Thoracic aorta (tissue), 2 donors: ENCODE measurements at places on chromosomes 16 and 17. TPM values are rescaled to one million over a fixed set of nuclear protein-coding genes. Genes with fewer than 3 reads are reported as not detected.

DNA sequence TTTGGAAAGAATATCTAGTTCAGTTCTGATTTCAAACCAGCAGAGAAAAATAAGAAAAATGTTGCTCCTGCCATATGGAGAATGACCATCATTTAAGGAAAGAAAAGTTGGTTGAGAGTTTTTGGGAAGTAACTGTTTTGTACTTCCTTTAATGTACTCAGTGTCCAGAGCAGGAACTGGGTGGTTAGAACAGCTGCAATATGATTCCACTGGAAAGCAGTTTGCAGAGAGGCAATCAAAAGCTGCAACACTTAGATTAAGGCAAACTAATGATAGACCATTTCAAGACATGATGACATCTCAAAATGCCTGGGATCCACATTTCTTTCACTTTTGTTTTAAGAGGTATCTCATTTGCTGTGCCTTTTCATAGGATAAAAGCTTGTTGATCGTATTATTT lies 313.3 kb upstream of the HSBP1 start:
- no peaks in the 10 kb centered on the region for H3K36me3 ChIP-seq
- no peak overlapping the region for H3K4me3 ChIP-seq

DNA sequence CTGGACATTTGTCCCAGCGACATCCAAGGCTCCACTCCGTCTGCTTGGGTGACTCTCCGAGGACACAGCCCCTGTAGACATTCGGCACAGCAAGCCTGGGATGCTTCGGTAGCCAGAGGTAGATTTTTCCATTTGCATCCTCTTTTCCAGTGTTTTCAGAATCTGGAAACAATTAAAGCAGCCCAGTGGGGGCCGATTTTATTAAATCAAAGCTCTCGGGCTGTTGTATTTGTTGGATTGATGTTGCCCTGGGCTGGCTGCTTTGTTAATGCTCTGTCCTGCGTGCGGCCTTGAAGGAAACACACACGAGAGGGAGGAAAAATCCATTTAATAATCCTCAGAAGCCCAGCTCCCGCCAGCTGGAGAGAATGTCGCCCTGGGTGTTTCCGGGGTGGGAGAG lies 158.1 kb upstream of the CIBAR2 start:
- no peaks in the 10 kb centered on the region for H3K36me3 ChIP-seq
- H3K27me3 ChIP-seq: no peaks in the 10 kb centered on the region
- H3K4me3 ChIP-seq: no peak overlapping the region
- no peaks in the 10 kb centered on the region for H3K4me1 ChIP-seq
- H3K27ac ChIP-seq: no peak overlapping the region

CALB2 gene
- 0.81 TPM for total RNA-seq

- H3K36me3 ChIP-seq: no peaks in the 10 kb centered on the region
- no peaks in the 10 kb centered on the region for H3K27me3 ChIP-seq
- no peaks in the 10 kb centered on the region for H3K4me1 ChIP-seq
- no peak overlapping the region for H3K4me3 ChIP-seq
- H3K27ac ChIP-seq: no peak overlapping the region
- DNase-seq: no peak
Observed at GRCh38 chr16:86459266-86459665, 51.1 kb upstream of the FOXF1 start.

ARHGDIG gene
- total RNA-seq: not detected

GRCh38 chr16:969508-970385 lies 1.0 kb downstream of the LMF1 start:
- peaks cover 3% of the 10 kb centered on the region for H3K36me3 ChIP-seq
- peaks cover 11% of the 10 kb centered on the region for H3K4me1 ChIP-seq
- H3K4me3 ChIP-seq: peak overlapping the region; percentile 86
- DNase-seq: no peak

GRCh38 chr16:55324285-55325079 lies 479 bp downstream of the IRX6 start:
- peak overlapping the region; percentile 25 for H3K4me3 ChIP-seq
- no peaks in the 10 kb centered on the region for H3K27me3 ChIP-seq
- no peak overlapping the region for H3K27ac ChIP-seq

GRCh38 chr17:7389924-7390910 lies 4.1 kb downstream of the PLSCR3 start:
- peaks cover 6% of the 10 kb centered on the region for H3K4me1 ChIP-seq
- no peaks in the 10 kb centered on the region for H3K27me3 ChIP-seq
- no peak for DNase-seq
- peaks cover 16% of the 10 kb centered on the region for H3K36me3 ChIP-seq
- H3K27ac ChIP-seq: no peak overlapping the region

ACSM5 gene
- total RNA-seq: 11.0 TPM

TBC1D28 gene
- not detected for total RNA-seq

GRCh38 chr16:3774819-3775218 lies 57.5 kb upstream of the TRAP1 start:
- no peak overlapping the region for H3K27ac ChIP-seq
- H3K36me3 ChIP-seq: peaks cover 55% of the 10 kb centered on the region
- H3K27me3 ChIP-seq: no peaks in the 10 kb centered on the region
- peaks cover 41% of the 10 kb centered on the region for H3K4me1 ChIP-seq
- no peak for DNase-seq
- no peak overlapping the region for H3K4me3 ChIP-seq

GRCh38 chr16:27317320-27317719 lies 3.5 kb downstream of the IL4R start:
- DNase-seq: no peak
- peak overlapping the region; percentile 37 for H3K27ac ChIP-seq
- H3K4me1 ChIP-seq: peaks cover 15% of the 10 kb centered on the region
- H3K4me3 ChIP-seq: no peak overlapping the region
- H3K27me3 ChIP-seq: no peaks in the 10 kb centered on the region

DNA sequence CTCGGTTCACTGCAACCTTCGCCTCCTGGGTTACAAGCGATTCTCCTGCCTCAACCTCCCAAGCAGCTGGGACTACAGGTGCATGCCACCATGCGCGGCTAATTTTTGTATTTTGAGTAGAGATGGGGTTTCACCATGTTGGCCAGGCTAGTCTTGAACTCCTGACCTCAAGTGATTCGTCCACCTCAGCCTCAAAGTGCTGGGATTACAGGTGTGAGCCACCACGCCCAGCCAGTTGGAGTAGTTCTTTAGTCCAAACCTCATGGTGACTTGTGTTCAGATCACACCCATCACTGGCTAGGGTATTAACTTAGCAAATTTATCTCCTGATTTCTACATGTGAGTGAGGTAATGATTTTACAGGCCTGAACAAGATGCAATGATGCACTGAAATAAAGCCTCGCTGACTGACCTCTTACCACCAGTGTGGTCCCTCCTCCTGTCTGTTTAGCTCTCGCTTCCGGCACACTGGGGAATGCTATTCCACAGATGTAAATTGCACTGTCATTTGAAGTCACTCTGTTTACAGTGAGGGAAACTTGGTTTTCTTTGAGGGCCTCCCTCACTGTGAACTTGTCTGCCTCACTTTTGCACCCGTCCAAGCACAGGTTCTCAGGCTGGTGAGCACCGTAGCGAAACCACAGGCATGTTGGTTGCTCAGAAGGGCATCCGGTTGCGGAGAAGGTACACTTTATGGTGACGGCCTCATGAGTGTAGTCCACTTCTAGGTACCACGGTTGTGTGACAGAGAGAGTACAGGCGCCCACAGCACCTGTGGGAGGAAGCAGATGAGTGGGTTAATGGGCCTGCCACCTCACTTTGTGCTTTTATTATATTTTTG lies 5.5 kb downstream of the IGSF6 start:
- DNase-seq: no peak
- no peak overlapping the region for H3K27ac ChIP-seq

GRCh38 chr16:86026916-86027315 lies 128.0 kb downstream of the IRF8 start:
- no peaks in the 10 kb centered on the region for H3K27me3 ChIP-seq
- H3K36me3 ChIP-seq: no peaks in the 10 kb centered on the region
- no peak overlapping the region for H3K27ac ChIP-seq
- no peak for DNase-seq
- no peaks in the 10 kb centered on the region for H3K4me1 ChIP-seq

- H3K4me1 ChIP-seq: no peaks in the 10 kb centered on the region
- no peaks in the 10 kb centered on the region for H3K27me3 ChIP-seq
- no peaks in the 10 kb centered on the region for H3K36me3 ChIP-seq
- no peak for DNase-seq
Observed at GRCh38 chr16:27638833-27639560, 89.1 kb downstream of the KATNIP start.

DNA sequence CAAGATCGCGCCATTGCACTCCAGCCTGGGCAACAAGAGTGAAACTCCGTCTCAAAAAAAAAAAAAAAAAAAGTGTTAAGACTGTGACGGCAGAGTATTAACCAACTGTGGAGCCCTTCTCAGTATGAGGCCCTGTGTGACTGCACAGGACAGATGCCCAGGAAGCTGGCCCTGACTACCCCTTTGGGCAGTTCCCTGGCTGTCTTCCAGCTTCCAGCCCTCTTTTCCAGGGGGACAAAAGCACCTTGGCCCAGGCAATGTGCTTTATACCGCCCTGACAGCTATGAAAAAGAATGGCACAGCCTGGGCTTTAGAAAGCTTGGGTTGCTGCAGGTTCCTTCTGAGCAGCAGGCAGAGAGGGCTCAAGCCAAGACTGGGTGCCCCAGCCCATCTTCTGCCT lies 61.2 kb downstream of the AKAP1 start:
- H3K4me1 ChIP-seq: no peaks in the 10 kb centered on the region
- H3K27me3 ChIP-seq: no peaks in the 10 kb centered on the region
- no peaks in the 10 kb centered on the region for H3K36me3 ChIP-seq
- no peak for DNase-seq
- H3K4me3 ChIP-seq: no peak overlapping the region
- no peak overlapping the region for H3K27ac ChIP-seq

GPR179 gene
- total RNA-seq: not detected

GRCh38 chr16:3094289-3095027 lies 4.6 kb downstream of the ZSCAN10 start:
- H3K27me3 ChIP-seq: no peaks in the 10 kb centered on the region
- DNase-seq: no peak
- H3K36me3 ChIP-seq: no peaks in the 10 kb centered on the region
- no peak overlapping the region for H3K4me3 ChIP-seq
- no peak overlapping the region for H3K27ac ChIP-seq

GRCh38 chr16:75004460-75004859 lies 5.6 kb downstream of the ZNRF1 start:
- H3K27me3 ChIP-seq: no peaks in the 10 kb centered on the region
- no peak overlapping the region for H3K27ac ChIP-seq
- no peak for DNase-seq
- H3K4me1 ChIP-seq: peaks cover 21% of the 10 kb centered on the region
- H3K36me3 ChIP-seq: no peaks in the 10 kb centered on the region

GRCh38 chr17:7216242-7217112 lies 3.2 kb downstream of the DLG4 start:
- H3K27me3 ChIP-seq: no peaks in the 10 kb centered on the region
- no peak for DNase-seq
- H3K36me3 ChIP-seq: no peaks in the 10 kb centered on the region

ERN2 gene
- total RNA-seq: not detected

KRTAP3-1 gene
- not detected for total RNA-seq

SLC26A11 gene
- 69.2 TPM for total RNA-seq

RUSF1 gene
- total RNA-seq: 67.9 TPM

- H3K27me3 ChIP-seq: no peaks in the 10 kb centered on the region
- no peak for DNase-seq
- no peaks in the 10 kb centered on the region for H3K4me1 ChIP-seq
- H3K4me3 ChIP-seq: no peak overlapping the region
Observed at GRCh38 chr17:14209215-14209614, 27.4 kb downstream of the CDRT15 start.

SPATA32 gene
- total RNA-seq: not detected

GRCh38 chr17:70655176-70655958 lies 486.0 kb downstream of the KCNJ2 start:
- H3K36me3 ChIP-seq: no peaks in the 10 kb centered on the region
- H3K27ac ChIP-seq: no peak overlapping the region
- H3K27me3 ChIP-seq: no peaks in the 10 kb centered on the region
- no peak for DNase-seq
- no peaks in the 10 kb centered on the region for H3K4me1 ChIP-seq
- no peak overlapping the region for H3K4me3 ChIP-seq

CLCN7 gene
- total RNA-seq: 43.3 TPM

SHCBP1 gene
- 0.49 TPM for total RNA-seq

DNA sequence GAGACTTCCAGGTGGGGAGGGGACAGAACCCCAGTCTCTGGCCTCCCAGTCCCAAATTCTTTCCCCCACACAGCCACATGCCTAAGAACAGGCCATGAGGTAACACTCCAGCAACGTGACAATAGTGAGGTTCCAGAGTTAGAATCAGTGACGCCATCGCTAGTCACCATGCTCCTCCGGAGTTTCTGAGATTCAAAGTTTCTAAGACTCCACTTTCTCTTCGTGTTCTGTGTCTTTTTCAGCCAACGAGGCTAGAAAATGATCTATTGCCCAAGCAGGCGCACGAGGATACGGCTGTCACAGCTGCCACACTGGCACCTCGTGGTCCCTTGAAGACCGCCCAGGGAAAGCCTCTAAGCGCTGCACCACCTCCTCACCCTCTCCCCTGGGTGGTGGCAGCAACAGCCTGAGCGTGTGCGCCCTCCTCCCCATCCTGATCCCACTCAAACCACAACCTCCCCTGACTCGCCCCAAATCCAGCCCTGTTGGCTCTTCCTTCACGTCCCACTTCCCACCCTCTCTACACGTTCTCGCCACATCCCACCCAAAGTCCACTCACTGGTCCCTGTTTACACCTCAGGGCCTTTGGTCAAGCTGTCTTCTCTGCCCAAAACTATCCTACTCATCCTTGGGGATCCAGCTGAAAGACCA lies 1.0 kb downstream of the MCRIP1 start:
- no peak for DNase-seq
- peak overlapping the region; percentile 87 for H3K27ac ChIP-seq
- H3K4me1 ChIP-seq: peaks cover 15% of the 10 kb centered on the region
- no peaks in the 10 kb centered on the region for H3K27me3 ChIP-seq

- DNase-seq: no peak
- no peak overlapping the region for H3K27ac ChIP-seq
- peaks cover 16% of the 10 kb centered on the region for H3K36me3 ChIP-seq
- H3K27me3 ChIP-seq: no peaks in the 10 kb centered on the region
- no peak overlapping the region for H3K4me3 ChIP-seq
Observed at GRCh38 chr17:19943026-19943425, 34.6 kb downstream of the AKAP10 start.

DNA sequence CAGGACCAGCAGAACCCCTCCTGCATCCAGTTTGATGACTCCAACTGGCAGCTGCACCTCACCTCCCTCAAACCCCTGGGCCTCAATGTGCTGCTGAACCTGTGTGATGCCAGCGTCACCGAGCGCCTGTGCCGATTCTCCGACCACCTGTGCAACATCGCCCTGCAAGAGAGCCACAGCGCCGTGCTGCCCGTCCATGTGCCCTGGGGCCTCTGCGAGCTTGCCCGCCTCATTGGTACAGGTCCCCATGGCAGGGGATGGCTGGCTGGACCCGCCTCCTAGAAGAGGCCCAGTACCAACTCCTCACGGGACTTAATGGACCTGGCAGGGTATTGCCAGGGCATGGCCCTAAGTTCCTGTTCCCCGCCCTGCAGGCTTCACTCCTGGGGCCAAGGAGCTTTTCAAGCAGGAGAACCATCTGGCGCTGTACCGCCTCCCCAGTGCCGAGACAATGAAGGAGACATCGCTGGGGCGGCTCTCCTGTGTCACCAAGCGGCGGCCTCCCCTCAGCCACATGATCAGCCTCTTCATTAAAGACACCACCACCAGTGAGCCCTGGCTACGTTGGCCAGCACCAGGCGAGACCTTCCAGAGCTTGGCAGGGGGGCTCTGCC lies 22.7 kb downstream of the CASKIN2 start:
- no peaks in the 10 kb centered on the region for H3K4me1 ChIP-seq
- H3K27me3 ChIP-seq: no peaks in the 10 kb centered on the region
- H3K27ac ChIP-seq: no peak overlapping the region
- no peak overlapping the region for H3K4me3 ChIP-seq
- no peak for DNase-seq
